ENCODE measurements at places on chromosomes 6 and 20.

GRCh38 chr6:99349171-99350141 is at the start of gene FAXC:
TSS of gene FAXC (minus strand) at chr6:99349674. CDS start at chr6:99349372, 302 bp downstream.
- DNase-seq, result no peak

DNA sequence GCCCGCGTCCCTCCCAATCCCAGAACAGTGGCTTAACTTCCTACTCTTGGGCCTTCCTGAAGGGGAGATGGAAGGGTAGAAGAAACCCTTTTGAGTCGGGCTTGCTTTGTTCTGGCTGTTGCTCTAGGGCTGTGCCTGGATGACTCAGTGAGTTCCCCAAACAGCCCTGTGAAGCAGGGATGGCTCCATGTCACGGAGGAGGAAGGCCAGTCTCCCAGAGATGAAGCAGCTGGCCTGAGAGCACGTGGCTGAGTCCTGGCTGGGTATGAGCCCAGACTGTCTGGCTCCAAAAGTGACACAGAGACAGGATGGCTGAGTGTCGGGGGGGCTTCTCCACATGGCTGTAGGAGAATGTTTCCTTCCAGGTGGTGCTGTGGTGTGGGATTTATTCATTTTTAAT is 4.6 kb downstream of the SYTL3 start:
- DNase-seq, result no peak

GRCh38 chr6:4606821-4607704 is 169.1 kb upstream of the CDYL start:
- no peak for DNase-seq

- DNase-seq, result no peak
Observed at GRCh38 chr6:20483887-20484497, 50.3 kb upstream of the CDKAL1 start.

GRCh38 chr6:111572216-111572706 is 33.4 kb downstream of the TRAF3IP2 start:
- no peak for DNase-seq

GRCh38 chr6:132934496-132934895 is 120.1 kb downstream of the RPS12 start:
- no peak for DNase-seq

GRCh38 chr20:62676976-62677375 is 31.7 kb upstream of the NTSR1 start:
- DNase-seq, result no peak

- no peak for DNase-seq
Observed at GRCh38 chr20:47311211-47311610, 45.3 kb downstream of the ZMYND8 start.

Data from activated CD4-positive, CD25-positive, alpha-beta regulatory T cell (primary cell).